Fibroblast of skin of right biceps (primary cell): ENCODE measurements at places on chromosomes 13 and 19.

DNA sequence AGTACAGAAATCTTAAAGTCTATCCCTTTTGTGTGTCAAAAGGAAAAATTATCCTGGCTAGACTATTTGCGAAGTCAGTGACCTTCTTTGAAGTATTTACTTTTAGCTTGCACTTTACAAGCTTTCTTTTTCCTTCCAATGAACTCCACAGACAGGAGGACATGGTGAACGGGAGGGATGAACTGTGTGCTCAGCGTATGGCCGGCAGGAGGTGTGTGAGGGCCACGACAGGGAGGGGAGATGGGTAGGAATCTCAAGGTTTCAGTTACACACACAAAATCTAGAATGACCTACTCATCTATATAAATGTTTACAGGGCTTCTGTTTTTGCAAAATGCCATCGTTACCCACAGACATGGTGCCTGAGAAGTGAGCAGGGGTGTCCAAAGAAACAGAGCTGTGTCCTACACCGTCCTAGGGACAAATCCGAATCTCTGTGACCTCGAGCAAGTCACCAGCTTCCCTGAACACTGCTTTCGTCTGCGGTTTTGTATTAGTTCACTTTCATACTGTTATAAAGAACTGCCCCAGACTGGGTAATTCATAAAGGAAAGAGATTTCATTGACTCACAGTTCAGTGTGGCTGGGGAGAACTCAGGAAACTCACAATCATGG lies 537.2 kb downstream of the LIG4 start:
- peak; percentile 2 for DNase-seq

DNA sequence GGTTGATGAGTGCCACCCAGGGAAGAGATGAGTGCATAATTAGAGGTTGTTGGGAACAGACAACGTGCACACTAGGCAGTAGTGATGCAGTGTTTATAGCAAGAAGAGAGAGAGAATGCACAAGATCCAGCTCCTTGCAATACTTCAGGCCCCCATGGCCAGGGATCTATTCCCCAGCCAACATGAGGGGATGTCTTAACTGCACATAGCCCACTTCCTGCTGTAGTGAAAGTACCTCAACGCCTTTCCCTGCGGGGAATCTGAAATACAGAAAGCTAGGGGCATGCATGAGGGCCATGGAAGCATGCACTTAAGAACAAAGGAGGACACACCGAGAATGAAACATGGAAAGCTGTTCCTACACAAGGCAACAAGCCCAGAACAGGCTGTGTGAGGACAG lies 636.7 kb upstream of the GPC6 start:
- no peak for DNase-seq

DNA sequence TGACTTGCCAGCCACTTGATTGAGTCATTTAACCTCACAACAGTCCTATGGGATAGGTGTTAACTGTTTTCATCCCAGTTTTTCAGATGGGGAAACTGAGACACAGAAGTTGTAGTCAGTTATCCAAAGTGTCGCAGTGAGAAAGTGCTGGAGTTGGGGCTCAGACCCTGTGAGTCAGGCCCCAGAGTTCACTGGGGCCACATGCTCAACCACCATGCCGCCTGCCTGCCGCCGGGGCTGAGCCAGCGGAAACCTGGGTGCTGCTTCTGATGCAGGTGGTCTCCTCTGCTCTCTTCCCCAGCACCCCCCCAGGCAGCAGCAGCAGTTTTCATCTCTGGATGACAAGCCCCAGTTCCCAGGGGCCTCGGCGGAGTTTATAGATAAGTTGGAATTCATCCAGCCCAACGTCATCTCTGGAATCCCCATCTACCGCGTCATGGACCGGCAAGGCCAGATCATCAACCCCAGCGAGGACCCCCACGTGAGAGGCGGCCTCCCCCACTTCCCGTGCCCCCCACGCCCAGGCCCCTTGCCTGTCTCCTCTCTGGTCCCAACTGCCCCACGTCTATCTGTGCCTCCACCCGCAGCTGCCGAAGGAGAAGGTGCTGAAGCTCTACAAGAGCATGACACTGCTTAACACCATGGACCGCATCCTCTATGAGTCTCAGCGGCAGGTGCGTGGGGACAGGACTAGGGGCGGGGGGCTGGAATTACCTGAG lies 12.9 kb downstream of the BCKDHA start:
- DNase-seq, result no peak

- no peak for DNase-seq
Measured at GRCh38 chr13:99347911-99348451, 40.8 kb upstream of the GPR183 start.

- no peak for DNase-seq
Measured at GRCh38 chr19:40303765-40304164, 18.6 kb upstream of the AKT2 start.

DNA sequence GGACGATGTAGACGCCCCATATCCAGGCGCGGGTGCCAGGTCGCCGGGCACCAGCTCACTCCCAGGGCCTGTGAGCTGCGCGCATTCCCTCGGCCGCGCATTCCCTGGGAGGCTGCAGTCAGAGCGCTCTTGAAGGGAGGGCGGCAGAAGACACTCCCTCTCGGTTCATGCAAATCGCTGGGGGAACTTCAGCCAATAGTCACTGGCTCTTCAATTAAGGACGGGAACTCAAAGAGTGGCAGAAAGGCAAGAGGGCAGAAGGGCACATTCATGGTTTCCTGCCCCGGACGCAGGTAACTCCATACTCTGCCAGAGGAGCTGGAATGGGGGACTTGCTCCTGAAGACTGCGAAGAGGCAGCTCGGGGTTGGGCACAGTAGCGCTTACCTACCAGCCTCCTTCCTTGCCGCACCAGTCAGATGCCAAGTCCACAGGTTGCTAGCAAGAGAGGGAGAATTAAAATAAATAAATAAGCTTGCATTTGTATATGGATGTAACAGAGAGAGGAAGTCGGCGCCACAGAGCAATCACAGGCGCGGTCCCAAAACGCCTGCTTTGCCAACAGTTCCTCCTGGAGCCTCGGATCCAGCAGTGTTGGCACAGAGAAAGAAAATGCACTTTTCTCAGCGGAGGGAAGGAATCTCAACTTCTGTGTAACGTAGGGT lies 459 bp downstream of the PCDH20 start:
- peak; percentile 3 for DNase-seq

- DNase-seq, result no peak
Measured at GRCh38 chr19:660793-661426, 2.1 kb downstream of the RNF126 start.

- no peak for DNase-seq
Measured at GRCh38 chr13:28318496-28318895, 176.4 kb downstream of the FLT1 start.

DNA sequence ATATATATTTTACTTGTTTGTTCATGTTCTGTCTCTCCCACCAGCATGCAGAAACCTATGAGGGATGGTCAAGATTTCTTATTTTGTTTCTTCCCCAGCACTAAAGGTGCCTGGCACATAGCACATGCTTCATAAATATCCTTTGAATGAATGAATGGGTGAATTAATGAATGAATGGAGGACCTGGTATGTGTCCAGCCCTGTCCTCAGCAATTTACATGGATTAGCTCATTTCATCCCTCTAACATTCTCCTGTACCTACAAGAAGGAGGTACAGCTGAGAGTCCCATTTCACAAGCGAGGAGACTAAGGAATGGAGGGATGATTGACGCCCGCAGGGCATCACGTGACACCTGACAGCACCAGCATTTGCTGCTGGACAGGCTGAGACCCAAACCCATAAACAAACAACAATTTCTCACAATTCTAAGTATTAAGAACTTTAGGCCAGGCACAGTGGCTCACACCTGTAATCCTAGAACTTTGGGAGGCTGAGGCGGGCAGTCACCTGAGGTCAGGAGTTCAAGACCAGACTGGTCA lies 6.8 kb upstream of the BCAT2 start:
- DNase-seq, result no peak

DNA sequence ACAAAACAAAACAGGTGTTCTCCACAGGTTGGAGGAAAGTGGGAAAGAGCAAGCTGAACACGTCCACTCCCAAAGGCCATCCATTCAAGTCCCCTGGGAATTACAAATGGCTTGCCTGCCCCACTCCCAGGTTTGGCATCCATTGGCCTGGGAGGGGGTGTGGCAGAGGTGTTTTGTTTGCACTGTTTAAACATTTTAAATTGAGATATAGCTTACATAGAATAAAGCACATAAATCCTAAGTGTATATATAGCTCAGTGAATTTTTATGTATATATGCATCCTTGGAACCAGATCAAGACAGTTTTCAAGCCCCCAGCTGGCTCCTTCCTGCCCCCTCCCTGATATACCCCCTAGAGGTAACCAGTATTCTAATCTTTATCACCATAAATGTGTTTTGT lies 12.7 kb downstream of the SLC25A42 start:
- DNase-seq, result no peak

GRCh38 chr13:113975416-113975815 lies 1.5 kb upstream of the C13orf46 start:
- no peak for DNase-seq

DNA sequence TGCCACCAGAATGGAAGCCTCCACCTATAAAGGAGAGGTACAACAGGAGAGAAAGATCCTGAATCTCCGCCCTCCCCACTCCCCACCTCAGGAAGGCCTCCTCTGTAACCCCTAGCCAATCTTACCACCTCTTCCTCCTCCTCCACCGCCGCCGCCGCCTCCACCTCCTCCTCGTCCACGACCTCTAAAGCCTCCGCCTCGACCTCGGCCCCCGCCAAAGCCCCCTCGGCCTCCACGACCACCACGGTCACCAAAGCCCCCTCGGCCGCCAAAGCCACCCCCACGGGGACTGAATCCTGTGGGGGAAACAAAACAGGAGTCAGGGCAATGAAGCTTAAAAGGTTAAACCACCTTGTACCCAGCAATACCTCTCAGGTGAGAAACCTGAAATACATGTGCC lies 5.7 kb downstream of the FBL start:
- no peak for DNase-seq

GRCh38 chr19:5537870-5538269 lies 29.9 kb downstream of the TINCR start:
- DNase-seq, result no peak

DNA sequence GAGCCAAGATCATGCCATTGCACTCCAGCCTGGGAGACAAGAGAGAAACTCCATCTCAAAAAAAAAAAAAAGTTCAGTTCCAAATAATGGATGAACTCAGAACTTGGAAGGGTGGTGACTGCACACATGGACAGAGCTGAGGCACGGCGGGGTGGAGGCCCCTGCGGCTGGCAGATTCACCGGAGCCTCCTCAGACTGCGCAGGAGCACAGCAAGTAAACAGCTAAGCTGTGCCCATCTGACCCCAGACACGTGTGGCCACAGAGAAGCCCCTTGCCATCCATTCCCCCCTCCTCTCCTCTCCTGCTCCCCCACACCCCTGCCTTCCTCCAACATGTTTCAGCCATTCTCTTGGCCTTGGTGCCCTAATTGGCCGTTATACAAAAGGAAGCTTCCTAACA lies 15.6 kb upstream of the PROZ start:
- no peak for DNase-seq

GRCh38 chr13:91381371-91381770 lies 17.1 kb upstream of the GPC5 start:
- DNase-seq, result peak; percentile 33

- DNase-seq, result no peak
Measured at GRCh38 chr13:78660495-78660857, 1.5 kb upstream of the OBI1 start.

- DNase-seq, result peak; percentile 88
Measured at GRCh38 chr19:1566392-1567115, 1.6 kb downstream of the MEX3D start.

- DNase-seq, result no peak
Measured at GRCh38 chr19:29587059-29587458, 19.0 kb upstream of the POP4 start.
